ENCODE measurements at places on chromosomes 2 and 18. TPM values are rescaled to one million over a fixed set of nuclear protein-coding genes. Genes with fewer than 3 reads are reported as not detected.

DNA sequence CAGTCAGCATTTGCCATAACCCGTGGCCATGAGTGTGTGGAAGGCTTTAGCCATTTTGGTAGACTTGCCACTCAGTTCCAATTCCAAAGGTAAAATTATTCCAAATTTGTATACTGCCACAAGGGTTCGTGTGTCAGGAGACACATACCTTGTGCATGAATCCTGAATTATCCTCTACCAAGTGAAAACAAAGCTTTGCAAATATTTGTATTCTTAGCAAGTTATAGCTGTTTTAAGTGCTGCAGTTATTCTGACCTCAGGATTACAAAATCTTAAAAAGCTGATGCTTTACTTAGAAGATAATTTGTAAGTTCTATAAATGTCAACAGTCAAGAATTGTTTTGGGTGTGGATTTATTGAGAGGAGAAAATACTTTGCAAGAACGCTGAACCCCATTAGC lies 100.6 kb downstream of the ANTXR1 start:
- DNase-seq, result no peak

DNA sequence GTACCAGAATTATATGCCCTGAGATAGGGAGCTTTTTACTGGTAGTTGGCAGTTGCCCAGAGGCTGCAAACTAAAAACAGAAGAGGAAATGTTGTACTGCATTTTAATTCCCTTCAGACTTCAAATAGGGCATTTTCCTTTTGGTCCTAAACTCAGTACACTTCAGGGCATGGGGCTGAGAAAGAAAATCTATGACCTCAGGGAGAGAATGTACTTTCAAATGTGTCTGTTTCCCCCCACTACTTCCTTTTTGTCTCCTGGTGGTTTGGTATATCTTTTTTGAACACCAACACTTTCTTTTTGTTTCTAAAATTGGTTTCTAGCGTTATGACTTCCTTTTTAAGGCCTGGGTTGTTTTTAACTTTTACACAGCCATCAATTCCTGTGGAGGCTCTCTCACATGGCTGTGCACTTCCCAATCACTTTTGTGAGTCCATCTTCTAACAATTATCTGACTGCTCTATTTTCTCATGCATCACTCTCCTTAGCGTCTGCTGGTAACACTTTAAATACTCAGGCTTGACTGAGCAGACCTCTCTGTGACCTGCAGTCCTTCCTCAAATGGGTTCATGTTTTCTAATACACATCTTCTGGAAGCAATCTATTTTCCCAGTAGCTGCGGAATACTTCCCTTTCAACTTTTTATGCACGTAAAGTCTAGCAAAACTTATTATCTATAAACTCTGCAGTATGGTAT lies 596.0 kb downstream of the LRP1B start:
- no peak for DNase-seq

- DNase-seq, result no peak
Measured at GRCh38 chr2:119485336-119486110, 38.8 kb downstream of the SCTR start.

DNA sequence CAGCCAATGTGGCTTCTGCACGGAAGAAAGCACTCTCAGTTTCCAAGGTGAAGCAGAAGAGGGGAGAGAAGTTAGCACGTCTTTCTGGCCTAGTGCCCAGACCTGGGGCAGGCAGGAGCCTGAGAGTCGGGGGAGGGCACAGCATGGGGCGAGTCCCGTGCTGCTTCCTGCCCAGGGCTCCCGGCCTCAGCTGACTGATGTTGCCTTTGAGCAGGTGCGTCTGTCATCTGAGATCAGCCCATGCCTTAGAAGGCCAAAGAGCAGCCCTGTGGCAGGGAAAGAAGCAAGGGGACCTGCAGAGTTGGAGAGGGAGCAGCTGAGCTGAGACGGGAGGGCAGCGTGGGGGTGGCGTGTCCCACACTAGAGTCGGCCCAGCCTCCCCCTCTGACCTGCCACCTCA lies 3.3 kb downstream of the KCNIP3 start:
- DNase-seq, result no peak

Gene COL6A3
- 14.6 TPM for total RNA-seq

DNA sequence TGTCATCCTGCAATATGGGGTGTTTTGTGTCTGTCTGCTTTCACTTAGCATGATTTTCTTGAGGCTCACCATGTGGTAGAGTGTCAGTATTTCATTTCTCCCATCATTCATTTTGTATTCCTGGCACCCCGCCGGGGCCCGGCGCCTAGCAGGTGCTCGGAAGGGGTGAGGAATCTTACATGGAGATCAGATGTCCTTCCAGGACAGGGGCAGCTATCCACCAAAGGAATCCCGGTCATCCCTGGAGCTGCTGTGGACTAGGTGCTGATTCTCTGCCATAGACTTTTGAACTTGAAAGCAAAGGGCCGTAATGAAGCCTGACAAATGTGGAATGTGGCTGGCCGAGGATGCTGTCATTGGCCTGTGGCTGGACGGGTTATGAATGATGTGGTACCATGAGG lies 2.4 kb downstream of the PRELID3A start:
- no peak for DNase-seq

- no peak for DNase-seq
Measured at GRCh38 chr2:211259831-211260476, 703.6 kb downstream of the CPS1 start.

Gene NOP58
- 61.6 TPM for total RNA-seq

DNA sequence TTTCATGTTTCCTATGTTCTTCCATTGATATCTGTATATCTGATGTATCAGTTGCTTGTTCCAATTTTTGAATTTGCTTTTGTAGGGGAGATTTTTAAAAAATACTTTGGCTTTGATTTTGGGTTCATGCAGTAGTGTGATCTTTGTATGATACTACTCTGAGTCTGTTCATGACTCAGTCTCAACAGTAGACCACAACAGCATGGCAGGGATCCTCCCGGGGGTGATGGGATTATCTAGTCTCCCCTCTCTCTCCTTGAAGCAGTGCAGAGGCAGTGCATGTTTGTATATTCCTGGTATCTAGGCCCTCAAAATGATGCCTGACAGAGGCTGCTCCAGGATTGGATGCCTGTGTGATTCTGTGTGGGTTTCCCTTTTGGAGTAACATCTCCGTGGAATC lies 55.3 kb downstream of the G6PC2 start:
- no peak for DNase-seq

Gene SLC38A11
- total RNA-seq, result not detected

GRCh38 chr18:11497585-11497984 lies 111.8 kb upstream of the SLC35G4 start:
- no peak for DNase-seq

Gene B3GNT7
- total RNA-seq, result 13.6 TPM

GRCh38 chr2:68253219-68254068 lies 1.1 kb upstream of the PPP3R1 start:
- peak; percentile 38 for DNase-seq

Gene POTEF
- total RNA-seq, result 0.34 TPM

- peak; percentile 28 for DNase-seq
Measured at GRCh38 chr18:51053814-51054213, 23.8 kb downstream of the SMAD4 start.

Gene CDH2
- 1.8 TPM for total RNA-seq

DNA sequence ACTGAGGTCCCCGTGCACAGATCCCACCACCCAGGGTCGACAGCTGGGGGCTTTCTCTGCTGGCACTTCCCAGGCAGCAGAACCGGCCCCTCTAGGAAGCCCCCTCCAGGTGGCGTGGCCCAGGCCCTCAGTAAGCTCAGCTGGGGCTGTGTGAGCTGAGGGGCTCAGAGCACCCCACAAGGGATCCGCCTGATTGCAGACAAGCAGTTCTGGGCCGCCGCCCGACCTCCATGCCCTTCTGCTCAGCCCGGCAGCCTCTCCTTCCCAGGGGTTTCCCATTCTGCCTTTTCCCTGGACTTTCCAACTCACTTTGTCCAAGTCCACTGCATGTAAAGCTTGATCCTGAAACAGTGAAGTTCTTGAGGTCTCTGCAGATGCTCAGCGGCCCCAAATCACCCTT lies 76.4 kb downstream of the NFATC1 start:
- no peak for DNase-seq

- no peak for DNase-seq
Measured at GRCh38 chr2:64866797-64867196, 122.4 kb upstream of the SLC1A4 start.

DNA sequence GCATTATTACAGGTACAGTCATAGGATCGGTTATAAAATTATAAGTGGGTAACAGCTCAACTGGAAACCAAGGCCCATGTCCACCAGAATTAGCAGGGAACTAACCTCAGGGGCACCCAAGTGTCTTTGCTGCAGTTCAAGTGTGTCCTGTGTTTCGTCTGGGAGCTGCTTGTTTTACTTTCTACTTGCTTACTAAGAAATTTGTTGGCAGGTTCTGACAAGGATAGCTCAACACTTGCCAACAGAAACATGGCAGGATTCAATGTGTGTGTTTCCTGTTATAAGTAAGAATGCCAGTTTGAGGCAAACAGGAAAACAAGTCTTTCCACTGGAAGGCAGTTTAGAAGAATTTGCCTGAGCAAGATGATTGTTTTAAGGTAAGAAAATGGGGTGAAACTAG lies 104.5 kb downstream of the EPHA4 start:
- peak; percentile 81 for DNase-seq

Gene FTCDNL1
- total RNA-seq, result 0.23 TPM

DNA sequence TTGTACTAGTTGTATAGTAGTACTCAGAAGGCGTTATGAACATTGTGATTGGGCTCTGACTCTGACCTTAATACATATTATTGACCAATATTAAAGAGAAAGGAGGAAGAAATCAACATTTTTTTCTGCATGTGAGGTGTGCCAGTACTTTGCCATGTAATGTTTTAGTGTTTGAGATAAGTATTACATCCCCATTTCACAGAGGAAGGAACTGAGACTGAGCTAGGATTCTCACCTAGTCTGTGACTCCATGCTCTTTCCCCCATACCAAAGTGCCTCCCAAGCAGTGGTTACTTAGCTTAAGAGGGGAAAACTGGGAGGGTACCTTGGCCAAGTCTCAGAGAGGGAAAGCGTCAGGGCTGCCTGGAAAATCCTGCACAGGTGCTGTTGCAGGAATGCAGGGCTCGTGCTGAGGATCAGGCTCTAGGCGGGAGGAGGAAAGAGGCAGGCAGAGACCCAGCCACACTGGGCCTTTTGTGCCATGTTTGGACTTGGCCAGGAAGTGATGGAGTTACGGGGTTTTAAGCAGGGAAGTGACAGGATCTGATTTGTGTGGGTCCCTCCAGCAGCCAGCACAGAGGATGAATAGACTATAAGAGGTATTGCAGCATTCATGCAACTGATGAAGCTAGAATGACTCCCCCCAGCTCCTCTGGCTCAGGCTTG lies 1.7 kb downstream of the PNKD start:
- no peak for DNase-seq

GRCh38 chr2:222033541-222033940 lies 265.3 kb downstream of the PAX3 start:
- no peak for DNase-seq

GRCh38 chr18:13888191-13888716 lies 27.1 kb downstream of the MC2R start:
- DNase-seq, result no peak

DNA sequence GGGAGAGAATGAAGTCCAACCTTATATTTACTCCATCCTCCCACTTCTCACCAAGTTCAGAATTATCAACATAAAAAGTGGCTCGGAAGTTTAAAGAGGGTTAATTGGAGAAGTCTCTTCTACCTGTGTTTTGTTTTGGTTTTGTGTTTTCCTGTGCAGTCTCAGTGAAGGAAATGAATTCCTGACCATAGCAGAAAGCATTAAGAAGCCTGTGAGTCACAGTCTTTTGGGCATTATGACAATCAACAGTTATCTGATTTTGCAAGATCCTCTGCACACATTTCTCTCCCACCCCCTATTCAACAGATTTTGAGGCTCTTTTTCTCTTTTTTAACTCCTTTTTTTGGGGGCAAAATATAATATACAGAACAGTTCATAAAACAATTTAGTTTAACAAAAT lies 8.6 kb upstream of the RPL37A start:
- peak; percentile 68 for DNase-seq

DNA sequence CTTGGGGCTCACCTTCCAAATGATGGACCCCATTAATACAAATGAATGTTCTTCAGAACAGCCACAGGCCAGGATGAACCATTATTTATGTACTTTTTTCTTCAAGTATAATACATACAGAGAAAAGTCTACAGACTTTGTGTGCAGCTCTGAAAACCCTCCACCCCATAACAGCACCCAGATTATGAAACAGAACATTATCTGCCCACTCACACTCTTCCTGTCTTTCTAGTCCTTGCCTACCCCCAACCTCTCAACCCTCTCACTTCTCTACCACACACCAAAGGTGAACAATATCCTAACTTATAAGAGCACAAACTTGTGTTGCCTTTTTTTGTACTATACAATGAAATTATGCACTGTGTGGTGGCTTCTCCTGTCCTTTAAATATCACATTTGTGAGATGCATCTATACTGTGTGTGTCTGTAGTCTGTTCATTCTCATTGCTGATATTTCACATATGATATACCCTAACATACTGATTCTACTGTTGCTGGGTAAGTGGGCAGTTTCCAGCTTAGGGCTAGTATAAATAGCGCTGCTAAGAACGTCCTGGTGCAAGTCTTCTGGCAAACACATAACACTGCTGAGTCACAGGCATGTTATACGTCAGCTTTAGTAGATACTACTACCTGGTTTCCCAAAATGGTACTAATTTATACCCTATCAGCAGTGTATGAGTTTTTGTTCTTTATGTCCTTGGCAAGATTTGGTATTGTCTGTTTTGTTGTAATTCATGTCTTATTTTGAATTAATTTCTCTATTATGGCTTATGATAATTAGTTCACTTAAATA lies 1.0 kb upstream of the NPHP1 start:
- DNase-seq, result no peak

Gene ZNF521
- 173 TPM for total RNA-seq

GRCh38 chr2:33617401-33617800 lies 18.3 kb upstream of the FAM98A start:
- no peak for DNase-seq

Gene NEU4
- not detected for total RNA-seq

DNA sequence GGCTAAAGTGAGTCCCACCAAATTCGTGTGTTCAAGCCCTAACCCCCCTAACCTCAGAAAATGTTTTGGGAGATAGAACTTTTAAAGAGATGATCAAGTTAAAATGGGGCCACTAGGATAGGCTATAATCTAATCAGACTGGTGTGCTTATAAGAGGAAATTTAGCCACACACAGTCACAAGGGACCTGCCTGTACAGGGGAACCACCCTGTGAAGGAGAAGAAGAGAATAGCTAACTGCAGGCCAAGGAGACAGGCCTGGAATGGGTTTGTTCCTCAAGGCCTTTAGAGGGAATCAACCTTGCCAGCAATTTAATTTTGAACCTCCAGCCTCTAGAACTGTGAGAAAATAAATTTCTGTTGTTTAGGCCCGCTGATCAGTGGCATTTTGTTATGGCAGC lies 36.0 kb upstream of the TANK start:
- peak; percentile 7 for DNase-seq

- DNase-seq, result peak; percentile 83
Measured at GRCh38 chr18:63322908-63323634, 3.5 kb upstream of the BCL2 start.

GRCh38 chr2:112048887-112049286 lies 6.2 kb upstream of the TMEM87B start:
- peak; percentile 84 for DNase-seq

GRCh38 chr2:124318913-124319312 lies 293.8 kb downstream of the CNTNAP5 start:
- no peak for DNase-seq

Gene FRZB
- 0.68 TPM for total RNA-seq

- no peak for DNase-seq
Measured at GRCh38 chr2:25933622-25934021, 48.7 kb downstream of the KIF3C start.
